Right cardiac atrium (tissue), 5 donors: ENCODE measurements at places on chromosomes 1 and 21.

GRCh38 chr1:206734499-206735142 is 36.0 kb upstream of the IL19 start:
- DNase-seq, result peak; percentile 76

- no peak for DNase-seq
Measured at GRCh38 chr1:60087681-60088080, 14.1 kb upstream of the C1orf87 start.

DNA sequence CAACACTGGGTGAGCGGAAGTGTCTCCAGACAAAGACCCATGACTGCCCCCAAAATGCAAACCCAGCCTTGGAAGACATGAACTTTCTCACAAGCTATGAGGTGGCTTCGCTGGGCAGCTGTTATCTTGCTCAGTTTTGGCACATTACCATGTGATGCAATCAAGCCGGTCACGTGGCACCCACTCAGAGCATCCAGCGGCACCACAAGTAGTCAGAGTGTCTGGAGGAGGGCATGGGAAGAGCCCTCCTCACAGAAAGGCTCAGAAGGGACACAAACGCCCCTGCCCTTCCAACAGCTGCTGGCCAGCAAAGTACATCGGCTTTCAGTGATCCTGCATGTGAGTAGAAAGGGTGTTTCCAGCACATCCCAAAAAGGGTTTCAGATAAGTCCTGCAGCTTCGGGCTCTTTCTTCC is 145.5 kb upstream of the IRF2BP2 start:
- DNase-seq, result peak; percentile 91

GRCh38 chr1:79852004-79852403 is 845.5 kb upstream of the ADGRL4 start:
- no peak for DNase-seq

DNA sequence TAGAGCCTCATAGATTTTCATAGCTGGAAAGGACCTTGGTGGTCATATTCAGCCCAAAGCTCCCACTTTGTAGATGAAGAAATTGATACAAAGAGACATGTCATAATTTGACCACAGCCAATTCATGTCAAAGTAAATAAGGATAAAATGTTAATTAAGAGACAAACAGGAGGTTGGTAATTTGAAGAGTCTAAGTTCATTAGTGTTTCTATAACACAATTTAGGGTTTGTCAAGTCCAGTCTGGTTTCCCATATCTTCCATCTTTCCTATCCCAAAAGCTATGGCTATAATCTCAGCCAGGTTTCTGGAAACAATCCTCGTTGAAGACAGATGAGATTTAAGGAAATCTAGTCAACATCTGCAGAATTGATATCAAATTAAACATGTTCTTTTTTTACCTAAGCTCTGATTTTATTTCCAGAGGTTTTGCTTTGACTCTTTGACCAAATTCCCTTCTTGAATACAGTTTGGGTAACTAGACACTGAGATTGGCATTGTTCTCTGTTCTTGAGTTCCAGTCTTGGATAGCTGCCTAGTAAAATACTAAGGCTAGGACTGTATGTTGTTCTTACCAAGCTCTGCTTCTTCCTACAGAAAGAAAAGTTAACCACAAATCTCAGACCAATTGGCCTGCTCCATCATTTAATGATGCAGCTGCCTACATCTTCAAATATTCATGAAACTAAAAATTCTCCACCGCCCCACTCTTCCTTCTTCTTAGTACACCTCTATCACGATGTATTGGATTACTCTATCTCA is 62.0 kb downstream of the SLC44A5 start:
- no peak for DNase-seq

- no peak for DNase-seq
Measured at GRCh38 chr1:23593556-23594148, 34.4 kb upstream of the ID3 start.

DNA sequence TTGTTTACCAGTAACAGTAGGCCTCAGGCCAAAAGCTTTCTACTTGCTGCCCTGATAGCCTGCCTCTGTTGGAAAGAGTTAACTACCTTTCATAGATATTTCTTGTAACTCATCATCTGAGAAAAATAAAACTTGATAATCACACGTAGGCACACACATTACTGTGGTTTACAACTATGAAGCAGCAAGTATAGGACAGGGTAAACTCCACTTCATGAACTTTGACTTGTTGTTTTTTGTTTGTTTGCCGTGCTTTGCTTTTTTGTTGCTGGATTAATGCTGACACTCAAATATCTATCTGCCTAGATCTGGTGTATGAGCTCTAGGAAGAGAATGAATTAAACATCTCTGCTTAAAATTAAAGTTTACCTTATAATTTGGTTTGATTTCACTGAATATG is 924.7 kb upstream of the ADGRL2 start:
- no peak for DNase-seq

GRCh38 chr21:14585122-14585521 is 39.0 kb upstream of the SAMSN1 start:
- DNase-seq, result no peak

DNA sequence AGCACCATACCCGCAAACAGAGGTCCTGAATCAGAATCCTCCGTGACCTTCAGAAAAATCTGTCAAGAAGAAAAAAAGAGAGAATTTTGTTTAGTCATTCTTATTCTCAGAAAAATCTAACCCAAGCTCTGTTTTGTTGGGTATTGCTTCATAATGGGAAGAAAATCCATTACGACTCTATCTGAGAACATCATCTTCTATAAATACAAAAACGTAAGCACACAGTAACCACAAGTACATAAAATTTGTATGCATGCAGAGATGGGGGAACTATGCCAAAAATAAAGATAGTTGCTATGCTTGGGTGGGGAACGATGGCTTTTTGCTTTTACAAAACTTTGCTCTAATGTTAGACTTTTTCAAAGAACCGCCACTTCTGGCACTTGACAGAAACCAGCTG is 84.2 kb downstream of the ABCA4 start:
- no peak for DNase-seq

GRCh38 chr1:156552518-156552917 is 19.8 kb downstream of the IQGAP3 start:
- DNase-seq, result no peak

GRCh38 chr1:155192346-155193274 is 15.1 kb downstream of the THBS3 start:
- no peak for DNase-seq
